Stimulated activated CD4-positive, alpha-beta T cell treated with anti-CD3 and anti-CD28 coated beads, Interleukin-1b, Interleukin-23, amount 100 ng/mL, for 1 hour (primary cell): ENCODE measurements at places on chromosomes 12 and 14.

GRCh38 chr12:6384499-6385436 lies 806 bp downstream of the LTBR start:
- DNase-seq, result no peak

GRCh38 chr12:80381121-80381520 lies 62.9 kb upstream of the PTPRQ start:
- no peak for DNase-seq

- DNase-seq, result peak; percentile 34
These were observed 197.2 kb upstream of the PLEKHG7 start for GRCh38 chr12:92505254-92506231.

GRCh38 chr14:78725086-78725485 lies 554.9 kb downstream of the NRXN3 start:
- no peak for DNase-seq

GRCh38 chr12:68377881-68378280 lies 45.7 kb upstream of the MDM1 start:
- DNase-seq, result no peak

- no peak for DNase-seq
These were observed 69.9 kb downstream of the SERPINA3 start for GRCh38 chr14:94682061-94682516.

- DNase-seq, result no peak
These were observed 1.4 kb downstream of the HECTD4 start for GRCh38 chr12:112380663-112381405.

DNA sequence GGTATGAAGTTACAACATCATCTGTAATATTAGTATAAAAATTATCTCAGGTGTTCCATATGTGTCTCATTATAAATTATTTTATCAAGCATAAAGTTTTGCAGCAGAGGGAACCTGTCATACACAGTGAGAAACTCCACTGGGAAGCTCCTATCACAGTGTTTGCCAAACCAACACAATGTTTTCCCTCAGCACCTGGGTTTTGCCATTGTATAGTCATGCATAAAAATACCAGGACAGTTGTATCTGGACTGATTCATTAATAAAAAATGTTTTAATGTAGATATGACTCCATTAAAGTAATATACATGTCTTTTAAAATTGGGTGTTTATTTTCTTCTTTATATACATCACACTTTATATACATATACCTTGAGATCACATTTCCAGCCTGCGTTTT lies 56.6 kb downstream of the METTL25 start:
- no peak for DNase-seq

GRCh38 chr14:88069677-88070076 lies 64.7 kb downstream of the GPR65 start:
- DNase-seq, result no peak

GRCh38 chr14:20998674-20999366 lies at the start of gene SLC39A2:
Gene SLC39A2, plus strand, starts transcription at chr14:20999293. Its CDS starts 154 bp downstream, at chr14:20999447.
- no peak for DNase-seq

DNA sequence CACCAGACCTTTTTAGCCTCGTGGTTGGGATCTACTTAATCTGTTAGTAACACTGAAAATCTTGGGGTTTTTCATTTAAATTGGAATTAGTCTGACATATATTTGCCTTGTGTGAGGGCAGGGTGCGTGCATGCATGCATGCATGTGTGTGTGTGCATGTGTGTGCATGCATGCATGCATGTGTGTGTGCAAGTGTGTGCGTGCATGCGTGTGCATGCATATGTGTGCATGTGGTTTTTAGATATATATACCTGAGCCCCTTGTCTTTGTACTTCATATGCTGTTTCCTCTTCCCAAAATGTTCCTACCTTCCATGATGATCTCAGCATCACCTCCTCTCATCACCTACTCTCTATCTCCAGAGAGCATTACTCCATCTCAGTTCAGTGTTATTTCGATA lies 66.3 kb upstream of the BCL11B start:
- no peak for DNase-seq

- no peak for DNase-seq
These were observed 88.8 kb upstream of the GTF2A1 start for GRCh38 chr14:81309511-81309910.

DNA sequence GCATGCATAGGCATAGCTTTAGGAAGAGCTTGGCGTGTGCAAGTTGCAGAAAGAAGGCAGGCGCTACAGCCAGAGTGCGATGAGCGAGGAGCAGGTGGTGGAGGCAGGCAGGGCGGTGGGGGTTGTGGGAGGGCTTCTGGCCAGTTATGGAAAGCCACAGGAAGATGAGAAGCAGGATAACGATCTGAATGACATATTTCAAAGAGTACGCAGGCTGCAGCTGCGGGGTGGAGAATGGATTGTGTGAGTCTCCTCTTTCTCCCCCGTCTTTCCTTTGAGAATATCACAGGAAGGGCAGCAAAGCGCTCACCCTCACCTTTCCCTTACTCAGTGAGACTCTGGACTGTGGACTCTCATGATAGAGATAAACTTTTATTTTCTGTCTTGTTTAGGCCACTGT lies 48.7 kb upstream of the PLXNC1 start:
- no peak for DNase-seq

- DNase-seq, result no peak
These were observed 19.9 kb upstream of the BDKRB2 start for GRCh38 chr14:96184737-96185136.

DNA sequence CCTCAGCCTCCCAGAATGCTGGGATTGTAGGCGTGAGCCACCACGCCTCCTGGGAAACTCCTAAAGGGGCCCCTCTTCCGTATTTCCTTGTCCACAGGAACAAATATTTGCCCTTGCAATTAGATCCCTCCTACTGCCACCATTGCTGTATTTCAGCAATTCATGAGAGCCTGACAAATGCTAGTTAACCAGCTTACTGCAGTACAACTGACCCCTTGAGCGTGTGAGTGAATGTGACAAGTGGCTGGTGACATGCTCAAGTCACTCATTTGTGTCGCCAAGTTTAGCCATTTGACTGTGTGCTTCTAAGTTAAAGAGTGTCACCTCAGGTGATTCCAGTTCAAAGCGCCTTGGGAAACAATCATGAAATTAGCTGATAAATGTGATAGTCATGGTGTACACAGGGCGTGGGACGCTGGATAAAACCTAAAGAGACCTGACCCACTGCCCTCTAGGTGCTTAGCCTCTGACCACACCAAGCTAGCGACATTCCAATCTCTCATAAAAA lies 56.1 kb upstream of the MAP1LC3B2 start:
- no peak for DNase-seq

DNA sequence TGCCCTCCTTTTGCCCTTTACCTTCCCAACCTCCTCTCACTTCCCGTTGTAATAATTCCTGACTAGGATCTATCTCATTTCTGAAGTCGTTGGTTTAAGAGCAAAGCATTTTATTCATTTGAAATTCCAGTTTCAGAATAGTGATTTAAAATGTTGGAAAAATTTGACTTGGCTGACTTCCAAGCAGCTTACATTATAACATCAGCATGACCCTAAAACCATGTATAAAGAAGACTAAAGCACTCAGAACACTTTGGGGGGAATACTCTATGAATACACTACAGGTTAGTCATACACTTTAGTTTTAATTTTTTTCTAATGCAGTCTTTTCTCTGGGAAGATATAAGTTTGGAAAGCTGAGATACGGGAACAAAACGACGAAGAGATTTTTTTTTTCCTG lies 161.1 kb downstream of the BTG1 start:
- DNase-seq, result no peak

DNA sequence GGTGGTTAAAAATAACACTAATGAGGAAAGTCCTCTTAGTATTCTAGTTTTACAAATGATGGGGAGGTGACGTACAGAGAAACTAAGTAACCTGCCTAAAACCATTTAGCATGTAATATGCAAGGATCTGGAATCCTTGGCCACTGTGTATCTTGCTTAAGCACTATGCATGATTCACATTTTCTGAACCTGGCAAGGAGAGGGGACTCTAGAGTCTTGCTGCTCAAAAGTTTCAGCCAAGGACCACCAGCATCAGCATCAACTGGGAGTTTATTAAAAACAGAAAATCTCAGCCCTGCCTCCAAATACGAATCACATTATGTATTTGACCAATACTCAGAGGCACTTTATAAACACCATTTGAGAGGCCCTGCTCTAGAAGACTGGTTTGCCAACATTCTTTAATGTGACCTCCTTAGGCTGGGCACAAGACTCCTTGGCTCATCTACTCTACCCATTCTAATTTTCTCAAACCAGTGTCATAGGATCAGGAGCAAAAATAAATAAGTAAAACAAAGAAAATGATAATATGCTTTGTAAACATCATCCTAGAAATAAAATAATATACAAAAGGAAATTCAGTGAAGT lies 52.9 kb downstream of the ABCC9 start:
- no peak for DNase-seq

DNA sequence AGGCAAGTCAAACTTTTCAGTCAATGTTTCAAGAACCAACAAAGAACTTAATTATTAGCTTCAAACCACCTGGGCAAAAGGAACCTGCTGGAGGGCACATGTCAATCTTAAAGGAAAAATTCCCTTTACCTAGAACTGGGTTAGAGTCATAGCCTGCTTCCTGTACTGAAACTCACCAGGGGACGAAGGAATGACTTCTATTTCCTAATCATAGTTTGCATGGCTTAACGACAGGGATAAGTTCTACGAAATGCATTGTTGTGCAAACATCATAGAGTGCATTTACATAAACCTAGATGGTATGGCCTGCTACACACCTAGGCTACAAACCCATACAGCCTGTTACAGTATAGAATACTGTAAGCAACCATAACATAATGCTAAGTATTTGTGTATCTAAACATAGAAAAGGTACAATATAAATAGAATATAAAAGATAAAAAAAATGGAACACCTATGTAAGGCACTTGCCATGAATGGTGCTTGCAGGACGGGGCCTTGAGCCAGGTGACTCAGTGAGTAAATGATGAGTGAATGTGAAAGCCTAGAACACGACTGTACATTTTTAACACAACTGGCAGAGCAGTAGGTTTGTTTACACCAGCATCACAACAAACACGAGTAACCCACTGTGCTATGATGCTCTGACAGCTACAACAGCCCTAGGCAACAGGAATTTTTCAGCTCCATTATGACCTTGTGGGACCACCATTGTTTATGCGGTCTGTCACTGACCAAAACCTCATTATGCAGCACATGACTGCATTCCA lies 234.9 kb upstream of the CAND1 start:
- DNase-seq, result no peak

DNA sequence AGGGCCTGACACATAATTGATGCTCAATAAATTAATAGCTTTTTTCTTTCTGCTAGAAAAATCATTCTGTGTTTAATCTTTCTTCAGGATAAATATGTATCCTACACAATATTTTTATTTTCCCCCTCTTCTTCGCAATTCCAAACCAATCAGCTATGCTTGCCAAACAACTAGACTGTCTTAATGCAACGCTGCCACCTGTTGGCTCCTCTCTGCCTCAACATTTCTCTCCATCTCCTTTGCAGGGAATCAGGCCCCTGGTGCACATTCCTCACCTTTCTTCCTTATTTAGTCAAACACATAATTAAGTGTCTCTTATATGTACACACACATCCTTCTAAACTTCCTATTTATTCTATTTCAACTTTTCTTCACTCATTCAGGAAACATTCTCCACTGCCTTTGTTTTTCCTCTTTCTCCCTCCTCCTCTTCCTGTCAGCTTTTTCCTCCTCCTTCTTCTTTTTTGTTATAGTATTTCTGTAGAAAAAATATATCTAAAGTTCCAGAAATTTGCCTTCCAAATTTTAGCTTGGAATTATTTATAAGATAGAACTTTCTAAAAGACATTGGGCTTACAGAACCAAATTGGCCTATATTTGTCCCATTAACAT lies 406.0 kb downstream of the PRKD1 start:
- DNase-seq, result no peak

DNA sequence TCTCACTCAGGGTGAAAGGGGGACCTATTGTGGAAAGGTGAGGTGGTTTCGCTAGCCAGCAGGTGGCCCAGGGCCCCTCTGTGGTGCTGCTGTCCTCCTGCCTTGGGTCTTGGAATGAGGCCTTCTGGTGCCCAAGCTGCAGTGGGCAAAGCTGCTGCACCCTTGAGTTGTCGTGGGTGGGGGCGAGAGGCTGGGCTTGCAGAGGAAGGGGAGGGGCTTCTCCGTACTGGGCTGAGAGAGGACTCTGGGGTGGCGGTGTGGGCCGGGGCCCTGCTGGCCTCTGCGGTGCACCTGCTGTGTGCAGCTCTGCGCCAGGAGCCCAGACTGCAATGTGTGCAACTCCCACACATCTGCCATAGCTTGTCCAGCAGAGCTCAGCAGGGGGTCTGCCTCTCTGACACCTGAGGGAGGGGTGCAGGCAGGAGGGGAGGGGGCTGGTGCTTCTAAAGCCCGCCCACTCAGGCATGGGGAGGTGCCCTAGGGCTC lies 145.8 kb downstream of the KIF26A start:
- no peak for DNase-seq

- no peak for DNase-seq
These were observed 89.5 kb upstream of the BCL2L14 start for GRCh38 chr12:11981121-11981733.

- no peak for DNase-seq
These were observed 38.5 kb downstream of the LRIG3 start for GRCh38 chr12:58881816-58882215.

- no peak for DNase-seq
These were observed 994 bp downstream of the PRORP start for GRCh38 chr14:35123388-35123703.

GRCh38 chr12:63915105-63915800 lies 70.8 kb downstream of the SRGAP1 start:
- DNase-seq, result no peak

- no peak for DNase-seq
These were observed 37.8 kb upstream of the PLBD1 start for GRCh38 chr12:14605401-14605989.

- DNase-seq, result no peak
These were observed 69.2 kb upstream of the ARID2 start for GRCh38 chr12:45660330-45660729.
